ENCODE measurements at places on chromosomes 3 and 15.

GRCh38 chr3:74617776-74618175 is 3.3 kb upstream of the CNTN3 start:
- no peak for DNase-seq

- DNase-seq: no peak
Observed at GRCh38 chr15:80841541-80841940, 62.4 kb downstream of the CEMIP start.

GRCh38 chr3:188949456-188949855 is 222.3 kb upstream of the TPRG1 start:
- no peak for DNase-seq

DNA sequence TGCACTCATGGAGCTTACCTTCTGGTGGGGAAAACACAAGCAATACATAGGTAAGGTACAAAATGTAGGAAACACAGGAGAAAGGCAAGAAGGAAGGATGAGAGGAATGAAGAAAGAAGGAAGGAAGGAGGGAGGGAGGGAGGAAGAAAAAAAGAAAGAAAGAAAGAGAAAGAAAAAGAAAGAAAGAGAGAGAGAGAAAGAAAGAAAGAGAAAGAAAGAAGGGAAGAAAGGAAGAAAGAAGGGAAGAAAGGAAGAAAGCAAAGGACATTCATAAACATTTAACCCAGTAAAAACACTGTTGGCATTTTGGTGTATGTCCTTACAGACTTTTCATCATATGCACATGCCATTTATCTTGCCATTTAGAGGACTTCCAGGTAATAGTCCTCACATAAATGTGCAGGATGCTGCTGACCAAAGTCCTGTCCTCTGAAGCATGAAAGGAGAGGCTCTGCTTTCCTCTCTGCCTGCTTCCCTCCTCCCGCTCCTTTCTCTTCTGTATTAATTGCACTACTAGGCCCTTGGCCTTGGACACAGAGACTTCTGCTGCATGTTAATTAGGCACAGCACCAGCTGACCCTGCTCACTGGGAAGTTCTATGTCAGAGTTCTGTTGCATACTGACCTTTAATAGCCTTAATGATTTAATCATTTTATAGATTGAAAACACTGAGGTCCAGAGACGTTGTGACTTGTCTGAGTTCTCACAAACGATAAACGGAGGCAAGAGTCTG is 29.7 kb upstream of the NDUFB4 start:
- DNase-seq: no peak

DNA sequence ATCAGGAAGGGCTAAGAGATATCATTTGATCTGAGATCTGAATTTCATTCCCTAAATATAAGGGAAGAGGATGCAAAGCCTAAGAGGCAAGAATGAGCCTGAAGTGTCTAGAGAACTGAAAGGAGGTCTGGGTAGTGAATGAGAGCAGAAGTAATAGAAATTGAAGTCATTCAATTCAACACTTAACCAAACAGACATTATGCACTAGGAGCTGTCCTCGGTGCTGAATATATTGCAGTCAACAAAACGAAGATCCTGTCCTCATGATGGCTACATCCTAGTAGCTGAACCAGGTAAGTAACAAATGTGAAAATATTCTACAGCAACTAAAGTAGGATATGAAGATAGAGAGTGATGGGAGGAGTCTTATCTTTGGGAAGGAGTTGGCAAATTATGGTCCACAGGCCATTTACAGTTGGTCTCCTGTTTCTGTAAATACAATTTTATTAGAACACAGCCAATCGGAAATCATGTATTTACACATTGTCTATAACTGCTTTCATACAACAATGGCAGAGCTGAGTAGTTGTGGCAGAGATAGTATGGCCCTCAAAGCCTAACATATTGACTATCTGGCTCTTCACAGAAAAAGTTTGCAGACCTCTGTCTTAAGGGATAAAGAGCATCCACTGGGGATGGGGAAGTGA is 192.9 kb upstream of the CADPS start:
- DNase-seq: no peak

DNA sequence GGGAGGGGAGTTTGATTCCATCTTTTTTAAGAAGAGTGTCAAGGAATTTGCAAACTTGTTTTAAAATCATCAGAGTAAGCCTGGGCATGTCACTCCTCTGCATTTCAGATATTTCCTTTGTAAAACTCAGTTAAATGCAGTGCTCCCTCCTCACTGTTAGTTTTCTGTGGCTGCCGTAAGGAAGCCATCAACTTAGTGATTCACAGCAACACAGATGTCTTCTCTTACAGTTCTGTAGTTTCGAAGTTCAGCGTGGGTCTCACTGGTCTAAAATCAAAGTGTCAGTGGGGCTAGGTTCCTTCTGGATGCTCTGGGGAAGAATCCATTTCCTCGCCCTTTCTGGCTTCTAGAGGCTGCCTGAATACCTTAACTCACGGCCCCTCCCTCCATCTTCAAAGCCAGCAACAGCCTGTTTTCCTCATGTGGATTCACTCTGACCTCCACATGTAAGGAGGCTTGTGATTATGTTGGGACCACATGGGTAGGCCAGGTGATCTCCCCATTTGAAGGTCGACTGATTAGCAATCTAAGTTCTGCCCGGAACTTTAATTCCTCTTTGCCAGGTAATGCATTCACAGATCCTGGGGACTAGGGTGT is 12.4 kb downstream of the ISG20 start:
- DNase-seq: no peak

- no peak for DNase-seq
Observed at GRCh38 chr3:149541091-149541491, 66.6 kb downstream of the TM4SF4 start.

DNA sequence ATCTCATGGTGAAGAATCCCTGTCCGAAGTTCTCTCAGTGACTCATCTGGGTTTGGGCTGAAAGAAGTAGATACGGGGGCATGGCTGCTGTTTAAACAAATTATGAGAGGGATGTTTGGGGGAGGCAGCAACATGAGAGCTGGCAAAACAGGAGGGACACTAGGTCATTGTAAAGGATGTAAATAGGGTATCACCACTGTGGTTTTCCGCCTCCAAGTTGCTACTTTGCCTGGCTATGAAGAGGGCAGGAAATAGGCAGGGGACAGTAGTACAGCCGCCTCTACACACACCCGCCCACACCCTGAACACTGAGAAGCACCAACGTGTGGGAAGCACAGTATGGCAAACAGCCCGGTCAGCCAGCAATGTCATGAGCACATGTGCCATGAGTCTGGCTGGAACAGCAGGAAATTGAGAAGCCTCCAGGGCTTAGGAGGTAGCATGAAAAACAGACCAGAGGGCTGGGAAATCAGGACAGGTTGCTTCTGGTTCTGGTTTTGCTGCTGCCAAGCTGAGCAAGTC is 17.1 kb downstream of the HEXA start:
- DNase-seq: no peak

GRCh38 chr3:60913474-60913873 is 337.8 kb downstream of the FHIT start:
- no peak for DNase-seq

GRCh38 chr15:78930577-78931388 is 14.1 kb downstream of the CTSH start:
- DNase-seq: no peak

DNA sequence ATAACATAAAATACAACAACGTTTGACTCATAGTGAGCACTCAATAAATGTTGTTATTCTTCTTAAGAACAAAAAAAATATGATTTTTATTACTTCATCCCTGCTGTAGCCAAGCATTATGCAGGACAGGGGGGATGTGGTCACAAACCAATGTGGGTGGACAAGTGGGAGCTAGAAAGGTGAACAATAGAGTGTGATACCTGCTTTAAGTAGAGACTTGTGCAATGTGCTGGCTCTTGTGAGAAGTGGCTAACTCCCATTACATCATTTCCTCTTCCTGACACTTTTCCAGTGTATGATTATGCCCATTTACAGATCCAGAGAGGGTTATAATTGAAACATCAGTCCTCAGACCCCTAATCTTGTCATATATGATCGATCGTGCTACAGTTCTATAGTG is 193.6 kb downstream of the UBE2E2 start:
- DNase-seq: no peak

DNA sequence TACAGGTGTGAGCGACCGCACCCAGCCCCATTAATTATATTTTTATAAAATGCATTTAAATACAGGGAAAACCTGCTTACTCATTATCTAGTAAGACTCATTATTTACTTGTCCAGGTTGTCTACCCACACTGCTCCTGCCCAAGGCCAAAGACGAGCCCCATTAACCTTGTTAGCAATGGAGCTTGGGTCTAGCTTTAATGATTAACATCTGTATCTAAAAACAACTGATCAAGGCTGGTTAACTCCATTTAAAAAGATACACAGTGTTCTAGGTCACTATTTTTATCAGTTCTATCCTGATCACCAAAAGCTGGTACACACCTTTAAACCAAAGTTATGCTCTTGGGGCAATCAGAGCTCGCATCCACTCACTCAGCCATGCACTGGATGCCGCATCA is 10.4 kb upstream of the NCKIPSD start:
- DNase-seq: no peak

GRCh38 chr3:1172644-1173043 is 79.8 kb downstream of the CNTN6 start:
- no peak for DNase-seq
